ENCODE measurements at places on chromosomes 16 and 17. TPM values are rescaled to one million over a fixed set of nuclear protein-coding genes. Genes with fewer than 3 reads are reported as not detected.

HEATR9 gene
- polyA plus RNA-seq, result not detected

ARSG gene
- polyA plus RNA-seq, result 1.9 TPM

TMEM220 gene
- polyA plus RNA-seq, result 6.1 TPM

WNT9B gene
- polyA plus RNA-seq, result not detected

DNA sequence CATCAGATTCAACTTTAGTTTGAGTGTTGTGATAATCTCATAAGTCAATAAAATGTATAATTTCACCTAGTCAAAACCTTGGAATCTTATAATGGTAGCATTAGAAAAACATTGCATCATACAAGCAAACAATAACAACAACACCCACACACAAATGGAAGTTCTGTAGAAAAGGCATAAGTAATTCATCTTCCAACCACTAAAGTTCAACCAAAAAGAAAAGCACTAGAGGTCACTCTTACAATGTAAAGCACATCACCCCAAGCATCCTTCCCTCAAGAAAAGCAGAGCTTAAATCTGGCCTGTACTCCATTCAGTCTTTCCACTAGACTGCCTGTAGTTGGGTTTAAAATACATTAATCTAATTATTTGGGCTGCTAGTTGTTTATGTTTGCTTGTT is 1.8 kb downstream of the CNTNAP4 start:
- no peak for DNase-seq

- no peak for DNase-seq
Observed at GRCh38 chr17:78674156-78674555, 97.0 kb upstream of the DNAH17 start.

KRT37 gene
- polyA plus RNA-seq, result not detected

TP53TG3F gene
- not detected for polyA plus RNA-seq

Data from AG04450 (cell line).